ENCODE measurements at places on chromosomes 2 and 18. TPM values are rescaled to one million over a fixed set of nuclear protein-coding genes. Genes with fewer than 3 reads are reported as not detected.

The ACVR1C gene
- 0.85 TPM for total RNA-seq

GRCh38 chr2:15937105-15937881, 3.1 kb upstream of the MYCN start:
- H3K4me1 ChIP-seq = no peaks in the 10 kb centered on the region
- no peak overlapping the region for H3K27ac ChIP-seq
- H3K36me3 ChIP-seq = no peaks in the 10 kb centered on the region
- H3K4me3 ChIP-seq = no peak overlapping the region
- peaks cover 3% of the 10 kb centered on the region for H3K27me3 ChIP-seq

The SUCLG1 gene
- 64.1 TPM for total RNA-seq

GRCh38 chr2:96963316-96963715, 23.1 kb downstream of the FAM178B start:
- no peaks in the 10 kb centered on the region for H3K4me1 ChIP-seq
- H3K4me3 ChIP-seq = no peak overlapping the region
- H3K27me3 ChIP-seq = no peaks in the 10 kb centered on the region
- DNase-seq = no peak

DNA sequence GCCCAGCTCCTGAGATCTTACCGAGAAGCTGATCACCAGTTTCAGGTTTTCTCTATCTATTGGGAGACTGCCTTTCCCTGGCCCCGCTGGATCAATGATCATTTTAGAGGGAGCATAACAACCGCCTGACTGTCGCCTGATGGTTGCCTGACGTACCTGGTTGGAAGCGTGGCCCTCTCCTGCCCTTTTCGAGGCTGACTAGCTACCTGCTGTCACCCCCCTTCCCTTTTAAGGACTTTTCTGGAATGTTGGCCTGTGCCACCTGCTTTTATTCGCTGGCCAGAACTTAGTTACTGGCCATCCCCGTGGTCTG, 562 bp upstream of the MFSD2B start:
- no peak for DNase-seq
- no peaks in the 10 kb centered on the region for H3K36me3 ChIP-seq
- H3K4me1 ChIP-seq = peaks cover 6% of the 10 kb centered on the region
- no peaks in the 10 kb centered on the region for H3K27me3 ChIP-seq
- no peak overlapping the region for H3K27ac ChIP-seq

GRCh38 chr2:69152847-69153583, 140.0 kb downstream of the ANTXR1 start:
- H3K27ac ChIP-seq = peak overlapping the region; percentile 38
- H3K4me1 ChIP-seq = peaks cover 5% of the 10 kb centered on the region
- no peak overlapping the region for H3K4me3 ChIP-seq
- DNase-seq = no peak

DNA sequence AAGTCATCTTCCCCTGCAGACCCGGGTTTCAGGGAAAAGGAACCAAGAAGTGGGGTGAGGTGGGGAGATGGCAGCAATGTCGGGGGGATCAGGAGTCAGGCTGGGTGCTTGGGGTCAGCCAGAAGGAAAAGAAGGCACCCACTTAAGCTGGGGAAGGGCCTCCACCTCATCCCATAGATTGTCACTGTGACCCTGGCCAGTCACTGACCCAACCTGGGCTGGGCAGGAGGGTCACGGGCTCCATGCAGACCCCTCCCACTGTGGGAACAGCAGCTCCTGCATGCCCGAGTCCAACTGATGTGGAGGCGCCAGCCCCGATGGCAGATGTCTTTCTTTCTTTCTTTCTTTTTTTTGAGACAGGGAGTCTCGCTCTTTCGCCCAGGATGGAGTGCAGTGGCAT, 53.6 kb upstream of the HAAO start:
- peak overlapping the region; percentile 86 for H3K27ac ChIP-seq
- H3K27me3 ChIP-seq = no peaks in the 10 kb centered on the region
- H3K4me1 ChIP-seq = no peaks in the 10 kb centered on the region
- no peak overlapping the region for H3K4me3 ChIP-seq

- no peak overlapping the region for H3K4me3 ChIP-seq
- H3K27me3 ChIP-seq = no peaks in the 10 kb centered on the region
- no peaks in the 10 kb centered on the region for H3K36me3 ChIP-seq
- H3K4me1 ChIP-seq = no peaks in the 10 kb centered on the region
- DNase-seq = no peak
Observed at GRCh38 chr2:76985387-76986136, 536.6 kb downstream of the LRRTM4 start.

The NT5C1B gene
- not detected for total RNA-seq

The RFTN2 gene
- 13.1 TPM for total RNA-seq

The RAB11FIP5 gene
- total RNA-seq = 28.6 TPM

GRCh38 chr2:81247648-81248047, 943.1 kb upstream of the LRRTM1 start:
- H3K27me3 ChIP-seq = no peaks in the 10 kb centered on the region
- no peak overlapping the region for H3K27ac ChIP-seq
- H3K4me1 ChIP-seq = no peaks in the 10 kb centered on the region
- no peak overlapping the region for H3K4me3 ChIP-seq
- H3K36me3 ChIP-seq = no peaks in the 10 kb centered on the region
- no peak for DNase-seq

GRCh38 chr2:152676461-152676860, 40.8 kb downstream of the PRPF40A start:
- no peaks in the 10 kb centered on the region for H3K36me3 ChIP-seq
- no peak overlapping the region for H3K4me3 ChIP-seq
- H3K27me3 ChIP-seq = no peaks in the 10 kb centered on the region
- no peak for DNase-seq

DNA sequence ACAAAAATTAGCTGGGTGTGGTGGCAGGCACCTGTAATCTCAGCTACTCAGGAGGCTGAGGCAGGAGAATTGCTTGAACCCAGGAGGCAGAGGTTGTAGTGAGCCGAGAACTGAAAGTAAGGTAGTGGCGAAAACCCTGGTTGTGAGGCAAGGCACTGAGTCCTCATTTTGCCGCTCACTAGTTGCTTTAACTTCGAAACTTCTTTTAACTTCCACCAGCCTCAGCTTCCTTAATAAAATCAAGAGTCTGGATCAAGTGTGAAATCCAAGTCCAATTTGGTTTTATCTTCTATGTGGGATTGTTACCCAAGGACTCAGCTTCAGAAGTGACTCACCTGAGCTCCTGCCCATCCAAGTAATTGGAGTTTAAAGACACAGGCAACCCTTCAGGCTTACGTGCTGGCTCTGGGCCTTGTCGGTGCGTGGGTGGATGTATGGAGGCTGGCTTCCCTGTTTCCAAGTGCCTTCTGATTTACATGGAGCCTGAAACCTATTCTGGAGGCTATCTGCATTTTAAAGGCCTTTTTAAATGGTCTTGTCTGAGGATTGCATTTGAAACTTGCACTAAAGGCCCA, 374.2 kb upstream of the ID2 start:
- DNase-seq = peak; percentile 47
- H3K27me3 ChIP-seq = no peaks in the 10 kb centered on the region
- no peaks in the 10 kb centered on the region for H3K36me3 ChIP-seq
- H3K27ac ChIP-seq = peak overlapping the region; percentile 53

The SAG gene
- not detected for total RNA-seq

DNA sequence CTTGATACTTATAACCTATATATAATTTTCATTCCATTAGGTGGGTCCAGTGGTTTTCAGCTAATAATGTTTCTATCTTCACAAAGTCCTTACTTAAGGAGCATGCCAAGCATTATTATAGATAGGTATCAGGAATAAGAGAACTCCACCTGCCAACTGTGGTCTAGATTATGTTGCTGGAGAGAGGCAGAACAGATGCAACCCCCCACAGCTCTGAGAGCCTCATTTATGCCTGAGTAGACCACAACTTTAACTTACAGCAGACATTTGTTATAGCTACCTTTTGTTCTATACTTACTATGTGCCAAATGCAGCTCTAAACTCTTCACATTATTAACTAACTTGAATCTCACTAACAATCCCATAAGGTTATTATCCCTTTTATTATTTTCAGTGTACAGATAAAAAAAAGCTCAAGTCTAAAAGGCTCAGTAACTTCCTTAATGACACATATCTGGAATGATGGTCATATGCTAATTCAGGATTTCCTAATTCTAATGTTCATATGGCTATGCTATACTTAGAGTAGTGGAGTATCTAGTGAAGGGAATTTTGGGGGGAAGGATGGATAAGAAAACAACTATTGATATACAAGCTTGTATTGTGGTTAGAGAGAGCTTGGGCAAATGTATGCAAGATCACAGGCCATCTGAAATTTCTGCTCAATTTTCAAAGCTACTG, 119.1 kb upstream of the RND3 start:
- no peaks in the 10 kb centered on the region for H3K4me1 ChIP-seq
- no peak overlapping the region for H3K4me3 ChIP-seq
- H3K27ac ChIP-seq = no peak overlapping the region
- H3K27me3 ChIP-seq = no peaks in the 10 kb centered on the region
- DNase-seq = no peak

DNA sequence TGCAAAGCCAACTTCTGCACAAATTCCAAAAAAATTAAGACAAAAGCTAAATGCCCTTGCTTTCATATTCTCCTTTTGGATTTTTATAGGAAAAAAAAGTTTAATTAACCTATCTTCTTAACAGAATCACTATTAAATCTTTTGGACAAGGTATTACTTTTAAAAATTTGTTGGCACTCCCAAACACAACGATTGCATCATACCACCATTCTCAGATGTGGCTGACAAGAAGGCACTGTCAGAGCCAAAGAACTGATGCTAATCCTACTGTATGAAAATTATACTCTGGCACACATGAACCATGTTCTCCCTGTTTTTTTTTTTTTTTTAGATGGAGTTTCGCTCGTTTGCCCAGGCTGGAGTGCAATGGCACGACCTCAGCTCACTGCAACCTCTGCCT, 58.4 kb downstream of the NOL10 start:
- no peak overlapping the region for H3K4me3 ChIP-seq
- H3K27ac ChIP-seq = no peak overlapping the region
- no peaks in the 10 kb centered on the region for H3K4me1 ChIP-seq
- no peaks in the 10 kb centered on the region for H3K36me3 ChIP-seq
- DNase-seq = no peak
- H3K27me3 ChIP-seq = no peaks in the 10 kb centered on the region

The CCDC141 gene
- total RNA-seq = 4.6 TPM

The PKDCC gene
- 34.1 TPM for total RNA-seq

DNA sequence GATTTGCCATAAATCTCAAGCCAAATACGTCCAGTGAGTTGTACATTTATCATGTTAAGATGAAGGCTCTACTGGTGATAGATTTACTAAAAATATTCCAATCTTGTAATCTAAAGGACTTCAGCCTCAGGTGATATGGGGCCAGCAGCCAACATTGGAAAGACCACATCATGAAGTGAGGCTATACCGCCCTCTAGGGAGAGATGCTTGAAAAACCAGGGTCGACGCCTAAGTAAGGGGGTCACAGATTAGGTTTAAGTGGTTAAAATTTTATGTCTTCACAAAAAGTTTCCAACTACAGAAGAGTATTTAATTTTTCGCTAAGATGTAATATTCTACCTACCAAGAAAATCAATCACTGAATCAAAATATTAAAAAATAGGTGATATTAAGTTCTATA, 33.3 kb downstream of the DOCK10 start:
- H3K36me3 ChIP-seq = no peaks in the 10 kb centered on the region
- DNase-seq = no peak
- H3K27me3 ChIP-seq = no peaks in the 10 kb centered on the region
- H3K4me1 ChIP-seq = no peaks in the 10 kb centered on the region
- no peak overlapping the region for H3K4me3 ChIP-seq

- H3K27ac ChIP-seq = no peak overlapping the region
- H3K4me3 ChIP-seq = no peak overlapping the region
- no peaks in the 10 kb centered on the region for H3K4me1 ChIP-seq
- no peaks in the 10 kb centered on the region for H3K27me3 ChIP-seq
- DNase-seq = no peak
- H3K36me3 ChIP-seq = no peaks in the 10 kb centered on the region
Observed at GRCh38 chr2:63477686-63478085, 110.6 kb downstream of the WDPCP start.

GRCh38 chr2:173002751-173003541, 72.7 kb upstream of the MAP3K20 start:
- no peak overlapping the region for H3K4me3 ChIP-seq
- no peaks in the 10 kb centered on the region for H3K36me3 ChIP-seq
- H3K27ac ChIP-seq = no peak overlapping the region
- no peak for DNase-seq
- no peaks in the 10 kb centered on the region for H3K4me1 ChIP-seq

All from uterus (tissue), 4 donors.